ENCODE measurements at places on chromosomes 16 and 17.

GRCh38 chr17:50853015-50853615 lies 13.0 kb downstream of the TOB1 start:
- DNase-seq = peak; percentile 49

GRCh38 chr17:64777415-64778239 lies 115.5 kb upstream of the SMURF2 start:
- no peak for DNase-seq

DNA sequence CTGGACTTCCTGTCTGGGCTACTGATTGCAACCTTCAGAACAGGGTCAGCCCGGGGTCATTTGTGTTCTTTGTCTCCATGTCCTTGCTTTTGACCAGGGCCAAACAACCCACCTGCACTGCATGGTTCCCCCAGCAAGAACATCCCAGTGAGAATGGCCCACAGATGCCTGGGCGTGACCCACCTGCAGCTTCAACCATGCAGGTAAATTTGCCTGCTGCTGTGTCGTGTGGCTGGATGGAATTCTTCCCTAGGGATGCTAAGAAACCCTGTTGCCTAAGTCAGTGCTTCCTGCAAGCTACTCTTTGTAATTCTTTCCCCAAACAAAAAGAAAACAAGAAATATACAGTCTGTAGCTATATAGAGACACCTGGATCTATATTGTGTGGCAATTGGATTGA lies 12.5 kb downstream of the CDH13 start:
- no peak for DNase-seq

- DNase-seq = no peak
Observed at GRCh38 chr16:82192665-82193064, 22.6 kb upstream of the MPHOSPH6 start.

- DNase-seq = no peak
Observed at GRCh38 chr16:50289950-50290764, 23.8 kb downstream of the ADCY7 start.

DNA sequence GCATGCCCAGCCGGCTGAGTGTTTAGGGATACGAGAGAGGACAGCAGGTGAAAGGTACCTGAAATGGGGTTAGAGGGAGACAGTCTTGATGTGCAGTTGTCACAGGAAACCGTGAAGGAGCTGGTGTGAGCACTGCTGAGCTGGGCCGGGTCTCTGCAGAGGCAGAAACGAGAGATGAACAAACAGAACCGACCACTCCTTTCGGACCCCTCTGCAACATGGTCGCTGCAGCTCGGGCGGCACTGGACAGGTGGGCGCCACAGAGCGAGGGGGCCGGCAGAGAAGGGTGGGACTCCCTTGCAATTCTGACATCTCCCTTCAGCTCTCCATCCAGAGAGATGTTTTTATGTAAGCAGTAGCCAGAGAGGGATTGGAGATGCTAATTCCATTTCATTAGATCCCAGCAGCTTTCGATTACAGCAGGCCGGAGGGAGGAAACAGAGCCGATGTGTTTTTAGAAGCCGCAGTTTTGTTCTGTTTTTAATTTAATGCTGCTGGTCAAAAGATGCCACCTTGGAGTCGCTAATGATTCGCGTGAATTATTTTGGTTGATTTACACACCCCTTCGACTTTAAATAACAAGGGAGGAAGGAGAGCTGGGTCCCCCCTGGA lies 86.3 kb upstream of the RPL38 start:
- no peak for DNase-seq

DNA sequence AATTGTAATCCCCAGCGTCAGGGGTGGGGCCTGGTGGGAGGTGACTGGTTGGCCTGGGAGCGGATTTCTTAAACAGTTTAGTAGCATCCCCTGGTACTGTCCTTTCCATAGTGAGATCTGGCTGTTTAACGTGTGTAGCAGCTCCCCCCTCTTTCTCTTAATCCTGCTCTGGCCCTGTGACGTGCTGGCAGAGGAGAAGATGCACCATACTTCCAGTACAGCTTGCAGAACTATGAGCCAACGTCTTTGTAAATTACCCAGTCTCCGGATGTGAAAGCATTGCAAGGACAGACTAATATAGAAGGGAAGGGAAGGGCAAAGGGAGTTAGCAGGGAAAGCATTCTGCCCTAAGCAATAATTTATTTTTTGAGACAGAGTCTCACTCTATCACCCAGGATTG lies 83.9 kb downstream of the RMI2 start:
- DNase-seq = no peak

GRCh38 chr16:70704586-70704985 lies 18.7 kb upstream of the MTSS2 start:
- DNase-seq = no peak

GRCh38 chr16:87754535-87754934 lies 11.3 kb downstream of the KLHDC4 start:
- DNase-seq = no peak

- no peak for DNase-seq
Observed at GRCh38 chr17:4710693-4711634, 532 bp downstream of the ARRB2 start.

GRCh38 chr16:65154321-65154720 lies 32.5 kb upstream of the CDH11 start:
- no peak for DNase-seq

- no peak for DNase-seq
Observed at GRCh38 chr17:66967837-66968543, 3.5 kb downstream of the CACNG4 start.

GRCh38 chr17:79837888-79838521 lies 1.2 kb downstream of the CBX4 start:
- no peak for DNase-seq

DNA sequence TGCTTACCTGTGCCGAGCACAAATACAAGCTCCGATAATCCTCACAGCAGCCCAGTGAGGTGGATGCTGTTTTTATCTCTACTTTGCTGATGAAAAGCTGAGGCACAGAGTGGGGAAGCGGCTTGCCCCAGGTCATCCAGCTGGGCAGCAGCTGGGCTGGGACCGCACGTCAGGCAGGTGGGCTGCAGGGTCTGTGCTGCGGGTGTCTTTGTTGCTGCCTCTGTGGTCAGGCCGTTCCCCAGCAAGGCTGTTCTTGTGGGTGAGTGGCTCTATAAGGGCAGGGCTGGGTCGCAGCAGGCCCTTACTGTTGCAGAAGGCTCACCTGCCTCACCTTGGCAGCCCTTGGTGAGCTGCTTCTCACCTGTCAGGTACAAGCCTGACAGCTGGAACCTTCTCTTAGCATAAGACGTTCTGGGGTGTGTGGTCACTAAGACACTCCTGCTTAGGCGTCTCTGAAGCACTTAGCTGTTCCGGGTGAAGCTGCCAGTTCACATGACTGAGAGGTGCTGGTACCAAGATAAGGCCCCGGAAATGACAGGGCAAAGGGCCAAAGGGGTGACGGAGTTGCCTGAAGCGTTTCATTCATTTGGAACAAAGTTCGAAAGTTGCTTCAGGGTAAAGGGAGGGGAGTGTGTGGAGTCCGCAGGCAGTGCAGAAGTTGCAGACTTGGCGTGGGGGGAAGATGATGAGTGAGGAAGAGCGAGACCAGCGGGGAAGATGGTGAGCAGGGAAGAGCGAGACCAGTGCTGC lies 17.4 kb downstream of the IRF8 start:
- DNase-seq = no peak

- DNase-seq = no peak
Observed at GRCh38 chr16:46482895-46483294, 138.3 kb downstream of the SHCBP1 start.

DNA sequence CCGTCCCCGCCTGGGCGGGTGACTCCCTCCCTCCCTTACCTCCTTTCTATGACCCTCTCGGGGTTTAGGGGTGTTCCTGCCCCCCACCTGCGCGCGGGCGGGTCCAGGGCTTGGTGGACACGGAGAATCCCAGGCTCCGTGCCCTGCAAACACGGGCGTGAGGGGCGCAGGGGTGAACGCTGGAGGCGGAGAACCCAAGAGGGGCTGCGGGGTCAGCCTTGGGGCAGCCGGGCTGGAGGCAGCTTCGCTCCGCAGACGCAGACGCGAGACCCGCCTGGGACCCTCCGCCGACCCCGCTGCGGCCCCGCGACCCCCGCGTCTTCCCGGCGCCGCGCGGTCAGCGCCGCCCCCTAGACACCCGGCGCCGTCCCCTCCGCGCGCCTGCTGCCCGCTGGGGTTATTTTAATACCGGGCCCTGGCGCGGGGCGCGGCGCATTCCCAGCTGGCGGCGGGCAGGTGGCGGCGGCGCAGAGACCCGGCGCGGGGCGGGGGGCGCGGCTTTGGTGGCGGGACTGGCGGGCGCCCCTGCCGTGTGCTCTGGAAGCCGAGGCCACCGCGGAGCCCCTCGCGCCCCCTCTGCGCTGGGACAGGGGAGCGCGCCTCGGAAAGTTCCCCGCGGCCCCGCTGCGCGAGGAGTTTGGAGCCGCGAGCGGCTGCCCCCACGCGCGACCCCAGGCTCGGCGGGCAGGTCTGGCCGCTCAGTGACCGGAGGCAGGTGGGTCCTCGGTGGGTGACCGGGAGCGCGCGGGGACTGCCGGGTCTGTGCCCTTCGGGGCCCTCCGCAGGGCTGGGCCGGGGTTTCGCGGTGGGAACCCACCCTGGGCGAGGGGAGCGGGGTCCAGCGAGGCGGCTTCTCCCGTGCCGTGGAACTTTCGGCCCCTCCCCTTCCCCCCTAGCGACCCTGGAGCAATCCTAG lies at the start of gene UTS2R:
Gene UTS2R (plus strand): TSS at position 433 of the 916 bp plus-strand sequence. CDS start 2,560 bp downstream, outside the sequence.
- no peak for DNase-seq

Data from vagina (tissue), 2 donors.